T1000 (cell line): ENCODE measurements at places on chromosomes 2 and 18.

GRCh38 chr2:134466141-134466540 is 212.3 kb downstream of the MGAT5 start:
- no peak for DNase-seq

- DNase-seq, result no peak
Observed at GRCh38 chr18:1308686-1309085, 404.0 kb downstream of the ADCYAP1 start.

DNA sequence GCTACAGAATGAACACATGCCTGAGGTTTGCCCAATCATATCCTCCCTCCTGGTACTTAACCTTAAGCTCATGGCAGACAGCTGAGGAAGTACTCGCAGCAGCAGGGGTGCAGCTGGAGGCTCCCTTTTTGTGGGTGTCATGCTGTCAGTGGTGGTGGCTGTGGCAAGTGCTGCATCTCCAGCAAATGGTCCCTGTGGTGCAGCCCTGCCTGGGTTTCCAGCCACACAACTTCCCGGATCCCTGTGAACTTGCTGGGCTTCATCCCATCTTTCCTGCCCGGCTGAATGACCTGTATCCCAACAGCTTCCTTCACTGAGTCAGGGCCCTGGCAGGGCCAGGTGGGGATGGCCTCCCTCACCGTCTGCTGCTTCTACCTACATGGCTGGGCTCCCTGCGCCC is 5.0 kb downstream of the TMEM185B start:
- no peak for DNase-seq

DNA sequence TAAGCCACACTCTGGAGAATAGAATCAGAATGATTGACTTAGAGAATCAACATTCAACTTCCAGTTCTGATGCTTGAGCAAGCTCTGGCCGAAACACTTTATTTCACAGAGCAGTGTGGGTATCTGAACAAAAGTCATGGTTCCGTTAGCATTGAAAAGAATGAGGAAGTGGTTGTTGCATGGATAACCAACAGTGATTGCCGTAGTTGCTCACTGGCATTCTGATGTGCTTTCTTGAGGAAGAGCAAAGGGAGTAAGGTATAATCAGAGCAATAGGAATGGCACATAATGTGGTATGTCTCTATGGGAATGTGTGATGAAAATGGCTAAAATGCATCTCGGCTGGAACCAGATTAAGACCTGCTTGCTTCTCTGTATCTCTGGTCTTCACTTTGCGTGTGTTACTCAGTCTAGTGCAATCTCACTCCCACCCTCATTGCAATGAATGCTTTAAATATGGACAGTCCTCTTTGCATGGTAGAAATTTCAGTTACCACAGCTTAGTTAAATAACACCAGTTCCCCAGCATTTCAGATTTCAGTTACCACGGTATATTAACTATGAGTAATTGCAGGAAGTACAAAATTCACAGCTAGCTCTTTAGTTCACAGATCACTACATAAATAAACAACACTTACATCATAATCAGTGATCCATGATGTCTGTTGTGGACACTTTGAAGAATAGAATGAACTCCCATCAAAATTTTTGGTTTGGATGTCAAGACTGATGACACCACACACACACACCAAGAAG is 7.8 kb upstream of the RAB12 start:
- no peak for DNase-seq

GRCh38 chr18:23226930-23227725 is 91.8 kb downstream of the CABLES1 start:
- DNase-seq, result no peak

GRCh38 chr2:205287316-205287715 is 395.0 kb upstream of the NRP2 start:
- no peak for DNase-seq
